ENCODE measurements at places on chromosomes 5 and 9.

DNA sequence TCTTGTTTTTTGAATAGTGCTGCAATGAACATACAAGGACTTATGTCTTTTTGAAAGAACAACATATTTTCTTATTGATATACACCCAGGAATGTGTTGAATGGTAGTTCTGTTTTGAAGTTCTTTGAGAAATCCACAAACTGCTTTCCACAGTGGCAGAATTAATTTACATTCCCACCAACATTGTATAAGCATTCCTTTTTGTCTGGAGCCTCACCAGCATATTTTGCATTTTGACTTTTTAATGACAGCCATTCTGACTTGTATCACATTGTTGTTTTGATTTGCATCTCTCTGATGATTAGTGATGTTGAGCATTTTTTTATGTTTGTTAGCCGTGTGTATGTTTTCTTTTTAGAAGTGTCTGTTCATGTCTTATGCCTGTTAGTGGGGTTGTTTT, 524.9 kb downstream of the SEMA5A start:
- DNase-seq, result no peak

DNA sequence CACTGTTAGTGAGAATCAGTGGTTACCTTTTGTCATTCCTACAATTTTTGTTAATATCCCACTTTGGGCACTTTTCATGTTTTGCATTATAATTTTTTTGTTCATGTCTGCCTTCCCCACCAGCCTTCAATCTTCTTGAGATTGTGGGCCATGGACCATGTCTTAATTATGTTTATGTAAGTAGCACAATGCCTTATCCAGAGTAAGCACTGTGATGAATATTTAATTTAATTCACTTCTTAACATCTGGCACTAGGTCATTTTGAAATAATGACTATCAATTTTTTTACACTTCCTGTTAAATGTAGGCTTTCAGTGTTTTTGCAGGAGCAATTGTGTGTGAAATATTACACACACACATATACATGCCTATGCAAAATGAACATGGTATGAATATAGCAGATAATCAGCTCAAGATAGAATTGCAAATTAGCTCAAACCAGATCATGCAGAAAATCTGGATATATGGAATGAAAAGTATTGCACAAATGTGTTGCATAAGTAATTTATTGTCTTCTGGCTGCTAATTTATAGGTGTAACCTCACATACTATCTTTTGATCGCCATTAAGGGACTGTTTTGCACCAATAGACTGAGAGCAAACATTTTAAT, 5.3 kb upstream of the SHOC1 start:
- DNase-seq, result no peak

- no peak for DNase-seq
Measured at GRCh38 chr5:162096448-162096847, 28.9 kb downstream of the GABRG2 start.

GRCh38 chr9:136362450-136362784, 1.1 kb downstream of the DNLZ start:
- DNase-seq, result no peak

DNA sequence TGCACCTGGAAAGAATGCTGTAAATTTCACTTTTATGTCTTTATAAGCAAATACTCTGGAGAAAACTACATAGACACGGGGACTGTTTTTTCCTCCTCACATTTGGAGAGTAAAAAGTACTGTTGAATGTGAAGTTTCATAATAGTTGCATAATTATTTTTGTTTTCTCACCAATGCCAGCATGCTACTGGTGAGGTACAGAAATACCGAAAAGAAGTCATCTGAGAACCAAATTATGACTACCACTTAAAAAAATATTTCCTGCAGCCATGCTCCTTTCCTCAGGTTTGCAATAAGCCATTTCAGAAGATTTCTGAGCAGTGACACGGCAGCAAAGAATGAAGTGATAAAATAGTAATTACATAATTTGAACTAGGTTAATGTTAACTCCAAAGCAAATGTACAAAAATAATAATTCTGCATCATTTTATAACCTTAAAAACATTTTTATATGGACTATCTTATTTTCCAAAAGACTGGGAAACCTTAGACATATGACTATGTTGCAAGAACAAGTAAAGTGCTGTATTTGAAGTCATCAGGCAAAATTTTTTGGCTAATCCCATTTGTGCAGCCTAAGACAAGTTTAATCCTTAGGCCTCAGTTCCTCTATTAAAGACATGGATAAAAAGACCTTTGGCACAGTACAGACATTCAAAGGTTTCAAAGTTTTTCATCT, 144.7 kb downstream of the PCSK1 start:
- no peak for DNase-seq

DNA sequence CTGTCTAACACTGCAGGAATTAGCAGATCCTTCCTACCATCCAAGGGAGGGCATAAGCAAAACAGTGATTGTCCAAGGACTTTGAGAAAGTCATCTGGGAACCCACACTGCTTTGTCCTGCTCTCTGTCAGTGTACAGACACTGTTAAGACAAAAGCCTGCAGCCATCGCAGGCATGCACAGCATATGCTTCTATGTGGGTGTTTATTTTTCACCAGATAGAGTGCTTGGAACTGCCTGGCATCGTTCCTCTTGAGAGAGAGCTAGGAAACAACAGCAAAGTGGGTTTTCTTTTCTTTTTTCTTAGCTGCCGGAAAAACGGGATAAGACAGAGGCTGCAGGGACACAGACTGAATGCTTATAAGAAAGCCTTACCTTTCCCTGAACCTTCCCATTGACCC, 212.3 kb downstream of the ICE1 start:
- no peak for DNase-seq

DNA sequence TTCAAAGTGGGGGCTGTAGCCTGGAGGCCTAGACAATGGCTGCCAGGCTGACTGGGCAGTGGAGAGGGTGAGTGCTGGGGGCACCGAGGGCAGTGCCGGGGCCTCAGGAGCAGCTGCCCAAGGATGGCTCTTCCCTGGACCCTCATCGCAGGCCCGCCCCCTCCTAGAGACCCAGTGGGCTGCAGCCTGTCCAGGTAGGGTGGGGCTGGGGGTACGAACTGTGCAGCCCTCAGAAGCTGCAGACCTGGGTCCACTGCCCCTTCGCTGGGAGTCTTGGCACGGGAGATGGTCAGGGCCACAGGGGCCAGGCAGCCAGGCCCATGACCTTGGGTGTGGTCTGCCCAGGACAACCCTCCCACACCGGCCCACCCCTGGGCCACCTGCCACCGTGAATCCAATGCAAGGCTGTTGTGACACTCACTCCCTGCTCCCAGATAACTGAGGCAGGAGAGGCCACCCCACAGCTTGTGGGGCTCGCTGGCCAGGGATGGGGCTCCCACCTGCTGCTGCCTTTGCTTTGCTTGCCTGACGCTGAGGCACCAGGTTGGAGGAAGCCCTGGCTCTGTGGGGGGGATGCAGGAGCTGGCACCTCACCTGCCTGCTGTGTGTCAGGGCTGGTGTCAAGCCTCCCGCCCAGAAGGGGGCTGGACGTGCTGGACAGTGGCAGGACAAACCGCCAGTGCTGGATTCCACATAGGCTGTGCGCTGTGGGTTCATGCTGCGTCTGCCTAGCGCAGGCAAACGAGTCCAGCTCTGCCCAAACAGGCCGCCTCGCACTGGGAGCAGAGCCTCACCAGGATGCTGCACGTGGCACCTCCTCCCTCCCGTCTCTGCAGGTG, 23.1 kb upstream of the SLC9A3 start:
- DNase-seq, result no peak

DNA sequence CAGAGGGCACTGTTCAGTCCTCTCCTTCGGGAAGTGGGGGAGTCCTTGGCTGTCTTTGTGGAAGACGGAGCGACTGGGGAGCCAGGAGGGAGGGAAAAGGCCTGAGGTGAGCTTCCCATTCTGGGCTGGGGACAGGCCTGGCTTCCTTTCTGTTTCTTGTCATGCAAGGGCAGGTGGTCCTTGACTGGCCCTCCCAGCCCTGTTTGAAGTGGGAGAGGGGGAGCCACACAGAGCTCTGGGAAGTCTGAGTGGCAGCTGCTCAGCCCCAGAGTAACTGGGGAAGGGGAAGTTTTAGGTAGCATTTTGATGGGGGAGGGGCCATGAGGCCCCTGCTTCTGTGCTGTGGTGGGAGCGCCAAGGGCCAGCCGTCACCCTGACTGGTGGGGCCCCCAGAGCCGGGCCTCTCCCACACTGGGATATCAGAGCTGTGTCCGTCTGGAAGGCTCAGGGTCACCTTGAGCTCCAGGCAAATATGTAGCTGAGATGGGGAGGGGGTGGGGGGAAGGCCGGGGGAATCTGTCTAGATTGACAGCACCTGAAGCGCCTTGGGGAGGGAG, 6.5 kb downstream of the UNC5A start:
- no peak for DNase-seq

GRCh38 chr5:137659209-137659608, 76.7 kb downstream of the KLHL3 start:
- DNase-seq, result no peak

DNA sequence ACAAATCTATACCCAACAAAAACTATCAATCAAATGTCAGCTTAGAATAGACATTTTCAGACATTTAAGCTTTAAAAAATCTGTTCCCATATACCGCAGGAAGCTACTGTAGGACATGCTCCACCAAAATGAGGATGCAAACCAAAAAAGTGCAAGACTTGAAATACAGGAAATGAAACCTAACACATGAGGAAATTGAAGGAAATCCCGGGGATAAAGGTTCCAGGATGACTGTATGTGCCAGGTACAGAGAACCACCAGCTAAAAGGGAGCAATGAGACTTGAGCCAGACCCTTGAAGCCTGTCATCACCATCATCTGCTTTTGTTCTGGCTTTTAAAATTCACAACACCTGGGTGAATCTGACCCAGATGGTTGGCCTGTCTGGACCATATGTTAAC, 21.4 kb downstream of the DIAPH1 start:
- no peak for DNase-seq

DNA sequence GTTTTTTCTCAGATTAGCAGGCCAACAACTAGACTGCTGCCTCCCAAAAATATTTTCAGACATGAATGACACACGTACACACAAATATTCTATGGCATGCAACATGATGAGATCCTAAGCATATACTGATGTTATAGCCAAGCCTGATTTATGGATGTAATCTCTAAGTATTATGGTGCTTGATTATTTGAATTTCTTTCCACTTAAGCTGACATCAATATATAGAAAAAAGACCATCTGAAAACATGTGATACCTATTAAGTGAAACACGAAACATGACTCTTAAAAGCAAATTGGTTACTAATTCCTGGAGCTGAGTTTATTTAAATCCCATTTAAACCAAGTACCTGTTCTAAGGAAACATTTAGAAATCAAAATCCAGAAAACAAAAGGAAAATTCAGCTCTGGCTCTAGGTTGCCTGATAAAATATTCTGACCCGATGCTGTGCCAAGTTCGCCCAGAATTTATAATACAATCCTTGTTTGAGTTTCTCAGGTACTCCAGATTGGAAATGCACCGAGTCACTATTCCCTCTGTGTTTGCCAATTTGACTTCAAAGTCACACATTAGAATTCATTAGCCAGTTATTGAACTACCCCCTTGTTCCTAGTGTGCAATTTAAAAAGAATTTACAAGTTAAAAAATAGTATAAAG, 548.6 kb downstream of the CSNK1G3 start:
- no peak for DNase-seq

- DNase-seq, result no peak
Measured at GRCh38 chr9:34451545-34451944, 6.8 kb downstream of the FAM219A start.

GRCh38 chr5:51389577-51390463, 6.6 kb downstream of the ISL1 start:
- DNase-seq, result no peak

- no peak for DNase-seq
Measured at GRCh38 chr5:1897816-1898450, 15.2 kb upstream of the IRX4 start.

DNA sequence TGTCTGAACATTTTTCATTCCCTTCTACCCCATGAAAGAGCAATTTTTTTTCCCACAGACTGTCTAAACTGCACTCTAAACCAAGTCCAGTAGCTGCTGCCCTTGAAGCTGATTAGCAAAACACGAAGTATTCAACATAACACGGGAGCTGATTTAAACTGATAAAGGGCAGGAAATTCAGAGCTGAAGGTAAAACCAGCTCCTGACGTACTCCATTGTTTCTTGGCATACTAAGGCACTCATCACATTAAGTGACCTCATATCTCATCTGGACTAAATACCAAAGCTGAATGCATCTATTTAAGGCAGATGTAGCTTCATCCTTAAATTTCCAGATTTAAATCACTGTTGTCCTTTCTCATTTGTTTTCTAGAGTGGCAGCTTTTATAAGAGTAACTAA, 12.0 kb downstream of the GDF9 start:
- no peak for DNase-seq

Data from neural crest cell (in vitro differentiated cells).